ENCODE measurements at places on chromosomes 5 and 9.
A peak's percentile ranks its signal among the peaks of the same experiment; 100 is the strongest.

DNA sequence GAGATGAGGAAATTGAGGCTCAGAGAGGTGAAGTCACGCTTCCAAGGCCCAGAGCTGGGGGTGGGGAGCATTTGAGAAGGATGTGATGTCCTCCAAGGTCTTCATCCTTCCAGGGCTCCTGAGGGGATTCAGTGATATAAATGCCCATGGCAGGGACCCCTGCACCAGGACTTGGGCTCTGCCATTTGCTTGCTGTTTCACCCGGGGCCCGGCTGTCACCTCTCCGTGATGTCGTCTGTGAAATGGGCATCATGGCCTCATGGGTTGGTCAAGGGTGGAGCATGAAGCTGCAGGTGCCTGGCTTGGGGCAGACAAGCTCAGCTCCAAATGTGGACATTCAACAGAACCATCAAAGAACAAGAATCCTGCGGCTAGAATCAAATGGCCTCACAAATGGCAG is 253.1 kb downstream of the PBX3 start:
- no peak for DNase-seq

- DNase-seq, result no peak
These were observed 15.4 kb upstream of the ZNF366 start for GRCh38 chr5:72522607-72523006.

- DNase-seq, result peak; percentile 37
These were observed 44.6 kb downstream of the FOCAD start for GRCh38 chr9:20728493-20729220.

DNA sequence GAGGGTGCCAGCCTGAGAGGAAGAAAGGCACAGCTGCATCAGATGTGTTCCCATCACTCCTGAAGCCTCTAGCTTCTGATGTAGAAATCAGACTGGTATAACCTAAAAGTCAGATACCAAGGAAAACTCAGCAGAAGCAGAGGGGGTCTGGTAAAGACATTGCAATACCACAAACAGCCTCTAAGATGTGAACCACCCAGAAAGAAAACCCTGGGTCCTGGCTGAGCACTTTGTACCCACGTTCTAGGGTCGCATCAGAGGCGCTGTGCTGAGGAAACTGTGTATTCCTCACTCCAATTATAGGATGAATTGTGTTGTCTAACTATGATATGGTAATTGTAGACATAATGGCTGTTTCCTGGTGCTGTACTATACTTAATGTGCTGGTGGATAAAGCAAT is 275.6 kb downstream of the IRX2 start:
- no peak for DNase-seq

DNA sequence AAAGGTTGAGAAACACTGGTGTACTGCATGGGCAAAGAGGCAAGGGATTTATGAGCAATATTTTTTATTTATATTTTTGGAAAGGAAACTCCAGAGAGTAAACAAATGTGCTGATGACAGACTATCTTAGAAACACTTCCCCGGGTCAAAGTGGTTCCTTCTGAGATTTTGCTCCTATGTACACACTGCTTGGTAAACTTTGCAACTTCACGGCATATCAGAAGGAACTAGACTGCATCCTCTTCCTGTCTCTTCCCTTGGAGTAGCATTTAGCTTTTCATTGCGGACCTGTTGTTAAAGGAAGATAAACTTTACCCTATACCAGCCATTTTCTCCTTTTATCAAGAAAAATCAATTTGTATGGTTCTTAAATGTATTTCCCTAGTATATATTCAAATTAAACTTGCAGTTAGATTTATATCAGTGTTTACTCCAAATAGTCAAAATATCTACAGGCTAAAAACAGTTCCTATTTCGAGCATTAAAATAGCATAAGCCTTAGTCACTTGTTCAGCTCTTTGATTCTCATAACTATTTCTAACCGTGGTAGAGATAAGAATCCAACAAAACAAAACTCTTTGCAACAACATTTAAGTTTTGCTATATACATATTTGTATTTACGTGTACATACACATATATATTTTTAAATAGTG is 48.0 kb upstream of the LRRC19 start:
- peak; percentile 19 for DNase-seq

DNA sequence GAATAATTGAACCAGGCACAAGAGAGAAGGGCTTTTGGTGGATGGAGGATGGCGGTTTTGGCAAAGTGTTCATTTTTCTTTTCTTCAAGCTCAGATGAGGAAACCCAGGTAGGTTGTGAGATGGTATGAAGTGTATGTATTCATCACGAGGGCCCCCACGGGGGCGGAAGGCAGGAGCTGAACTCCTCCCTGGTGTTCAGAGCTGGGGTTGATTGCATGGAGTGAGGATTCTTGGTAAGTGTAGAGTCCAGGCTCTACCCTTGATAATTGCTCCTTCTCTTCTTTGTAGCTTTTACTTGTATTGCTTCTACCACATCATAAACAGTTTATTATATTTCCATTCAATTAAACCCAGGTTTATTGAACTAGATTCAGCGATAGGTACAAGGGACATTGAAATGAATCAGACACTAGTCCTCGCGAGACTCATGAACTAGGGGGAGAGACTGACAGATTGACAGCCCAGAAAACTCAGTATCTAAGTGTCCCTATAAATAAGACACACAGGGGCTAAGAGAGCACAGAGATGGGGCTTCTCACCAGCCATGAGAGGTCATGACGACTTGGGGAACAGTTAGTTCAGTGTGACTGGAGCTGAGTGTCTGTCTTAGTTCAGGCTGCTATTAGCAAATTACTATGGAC is 116.7 kb upstream of the KLF4 start:
- DNase-seq, result no peak

GRCh38 chr5:172123269-172123692 is 64.7 kb downstream of the STK10 start:
- peak; percentile 62 for DNase-seq

GRCh38 chr5:85663708-85664031 is 954.1 kb upstream of the COX7C start:
- DNase-seq, result no peak

DNA sequence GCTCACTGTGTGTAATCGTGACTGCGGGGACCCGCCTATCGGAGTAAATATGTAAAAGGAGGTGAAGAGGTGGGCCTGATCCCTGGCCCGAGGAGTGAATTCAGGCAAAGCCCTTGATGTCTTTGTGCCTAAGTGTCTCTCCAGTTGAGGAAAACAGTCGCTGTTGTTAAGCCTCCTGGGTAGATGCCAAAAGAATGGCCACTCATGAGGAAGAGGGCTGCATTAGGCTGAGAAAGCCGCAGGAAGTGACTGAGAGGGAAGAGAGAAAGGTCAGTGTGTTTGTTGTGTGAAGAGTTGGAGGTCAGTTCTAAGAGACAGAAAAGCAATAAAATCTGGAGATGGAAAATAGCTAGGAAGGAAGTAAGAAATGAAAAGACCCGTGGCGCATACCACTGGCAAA is 35.8 kb upstream of the PIP5K1B start:
- no peak for DNase-seq

- no peak for DNase-seq
These were observed 341.3 kb downstream of the RASEF start for GRCh38 chr9:82721593-82721992.

DNA sequence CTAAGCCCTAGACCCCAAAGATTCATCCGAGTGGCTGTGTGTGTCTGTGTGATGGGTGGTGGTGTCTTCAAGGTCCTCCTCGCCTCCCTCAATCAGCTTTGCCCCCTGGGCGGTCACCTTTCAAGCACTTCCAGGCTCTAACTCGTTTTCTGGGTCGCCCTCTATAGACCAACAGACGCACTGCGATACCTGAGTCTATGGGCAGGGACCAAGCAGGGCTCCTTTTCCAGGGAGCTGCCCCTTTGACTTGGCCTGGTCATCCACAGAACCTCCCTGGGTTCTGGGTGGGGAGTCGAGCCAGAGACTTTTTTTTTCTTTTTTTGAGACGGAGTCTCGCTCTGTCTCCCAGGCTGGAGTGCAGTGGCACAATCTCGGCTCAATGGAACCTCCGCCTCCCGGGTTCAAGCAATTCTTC is 1.1 kb downstream of the SLC27A4 start:
- peak; percentile 84 for DNase-seq

DNA sequence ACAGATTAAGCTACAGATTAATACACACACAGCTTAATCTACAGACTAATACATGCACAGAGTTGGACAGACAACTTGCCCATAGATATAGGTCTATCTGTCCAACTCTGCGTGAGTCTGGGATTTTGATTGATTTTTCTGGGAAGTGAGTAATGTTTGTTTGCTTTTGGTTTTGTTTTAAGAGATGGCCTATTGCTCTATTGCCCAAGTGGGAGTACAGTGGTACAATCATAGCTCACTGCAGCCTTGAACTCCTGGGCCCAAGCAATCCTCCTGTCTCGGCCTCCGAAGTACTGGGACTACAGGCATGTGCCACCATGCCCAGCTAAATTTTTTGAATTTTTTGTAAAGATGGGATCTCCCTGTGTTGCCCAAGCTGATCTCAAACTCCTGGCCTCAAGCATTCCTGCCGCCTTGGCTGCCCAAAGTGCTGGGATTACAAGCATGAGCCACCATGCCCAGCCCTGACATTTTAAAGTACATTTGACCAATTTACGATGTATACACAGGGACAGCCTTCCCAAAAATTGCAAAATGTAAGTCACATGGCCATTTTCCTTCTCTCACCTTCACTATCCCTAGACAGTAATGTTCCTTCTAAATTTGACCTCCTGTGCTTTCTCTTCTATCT is 50.8 kb downstream of the PAPPA start:
- DNase-seq, result no peak

GRCh38 chr5:147404706-147405105 is 105.2 kb downstream of the DPYSL3 start:
- no peak for DNase-seq

- DNase-seq, result no peak
These were observed 19.1 kb downstream of the HMCN2 start for GRCh38 chr9:130284690-130285089.

DNA sequence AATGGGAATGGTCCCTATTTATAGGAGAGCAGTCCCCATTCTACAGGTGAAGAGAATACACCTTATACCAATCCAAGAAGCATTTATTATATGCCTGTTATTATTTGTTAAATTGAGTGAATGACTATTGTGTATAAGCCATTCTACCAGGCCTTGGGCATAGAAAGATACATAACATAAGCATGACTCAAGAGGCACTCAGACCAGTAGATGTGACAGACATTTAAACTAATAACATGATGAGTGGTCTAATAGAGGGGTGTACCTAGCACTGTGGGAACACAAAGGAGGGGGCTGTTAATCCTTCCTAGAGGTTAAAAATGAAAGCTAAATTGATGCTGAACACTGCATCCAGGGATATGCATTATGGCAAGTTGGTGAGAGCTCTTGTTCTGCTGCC is 145.0 kb upstream of the TNC start:
- no peak for DNase-seq

DNA sequence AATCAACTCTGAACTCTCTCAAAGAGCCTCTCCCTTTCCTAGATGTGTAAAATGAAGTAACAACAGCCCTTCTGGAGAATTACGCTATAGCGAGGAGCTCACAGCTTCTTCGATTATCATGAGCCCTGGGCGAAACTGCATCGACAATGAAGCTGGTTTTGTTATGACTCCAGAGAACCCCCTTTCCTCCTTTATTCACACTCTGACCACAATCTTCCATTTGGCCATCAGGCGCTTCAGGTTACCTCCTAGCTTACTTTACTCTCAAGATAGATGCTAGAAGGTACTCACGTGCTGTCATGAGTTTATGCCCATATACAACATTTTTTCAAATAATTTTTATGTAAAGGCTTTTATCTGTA is 362.7 kb upstream of the RFX3 start:
- no peak for DNase-seq

- no peak for DNase-seq
These were observed 87.2 kb downstream of the ARHGAP26 start for GRCh38 chr5:142857405-142857804.

- DNase-seq, result no peak
These were observed 3.3 kb upstream of the CXXC5 start for GRCh38 chr5:139644646-139645429.

DNA sequence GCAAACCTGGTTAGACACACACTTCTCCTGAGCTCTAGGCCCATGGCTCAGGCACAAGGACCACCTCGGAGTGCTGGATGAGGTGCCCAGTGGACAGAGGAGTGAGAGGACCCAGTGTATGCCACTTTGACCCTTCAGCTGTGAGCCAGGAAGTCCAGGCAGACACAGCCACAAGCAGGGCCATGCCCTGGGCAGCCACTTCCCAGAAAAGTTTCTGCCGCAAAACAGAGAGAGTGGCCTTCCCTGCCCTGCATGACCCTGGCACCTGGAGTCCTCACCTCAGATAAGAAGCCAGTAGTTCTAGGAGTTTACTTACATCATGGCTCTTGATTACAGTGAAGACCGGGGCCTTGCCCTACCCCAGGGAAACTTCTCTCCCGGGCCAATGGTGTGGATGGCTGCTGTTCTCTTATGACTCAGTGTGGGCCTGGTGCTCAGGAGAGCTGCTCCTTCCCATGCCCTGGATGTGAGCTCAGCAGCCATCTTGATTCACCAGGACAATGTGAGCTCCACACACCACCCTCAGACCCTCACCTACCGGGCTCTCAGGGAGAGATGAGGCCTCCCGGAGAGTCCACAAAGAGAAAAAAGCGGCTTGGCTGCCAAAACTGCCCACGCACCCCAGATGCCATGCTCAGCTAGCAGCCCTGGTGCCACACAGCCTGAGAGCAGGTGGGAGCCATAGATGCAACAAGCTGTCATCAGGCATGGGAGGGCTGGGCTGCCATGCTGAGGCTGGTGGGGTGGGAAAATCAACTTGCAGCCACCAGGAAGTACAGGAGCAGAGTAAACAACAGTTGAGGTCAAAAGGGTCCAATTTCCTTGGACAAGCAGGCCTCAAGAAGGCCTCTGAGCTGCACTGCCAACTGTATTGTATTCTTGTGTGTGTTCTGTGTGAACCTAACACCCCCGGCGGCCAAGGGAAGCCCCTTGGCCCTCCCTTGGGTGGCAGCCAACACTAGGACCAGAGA is 11.7 kb upstream of the IRF1 start:
- DNase-seq, result no peak

DNA sequence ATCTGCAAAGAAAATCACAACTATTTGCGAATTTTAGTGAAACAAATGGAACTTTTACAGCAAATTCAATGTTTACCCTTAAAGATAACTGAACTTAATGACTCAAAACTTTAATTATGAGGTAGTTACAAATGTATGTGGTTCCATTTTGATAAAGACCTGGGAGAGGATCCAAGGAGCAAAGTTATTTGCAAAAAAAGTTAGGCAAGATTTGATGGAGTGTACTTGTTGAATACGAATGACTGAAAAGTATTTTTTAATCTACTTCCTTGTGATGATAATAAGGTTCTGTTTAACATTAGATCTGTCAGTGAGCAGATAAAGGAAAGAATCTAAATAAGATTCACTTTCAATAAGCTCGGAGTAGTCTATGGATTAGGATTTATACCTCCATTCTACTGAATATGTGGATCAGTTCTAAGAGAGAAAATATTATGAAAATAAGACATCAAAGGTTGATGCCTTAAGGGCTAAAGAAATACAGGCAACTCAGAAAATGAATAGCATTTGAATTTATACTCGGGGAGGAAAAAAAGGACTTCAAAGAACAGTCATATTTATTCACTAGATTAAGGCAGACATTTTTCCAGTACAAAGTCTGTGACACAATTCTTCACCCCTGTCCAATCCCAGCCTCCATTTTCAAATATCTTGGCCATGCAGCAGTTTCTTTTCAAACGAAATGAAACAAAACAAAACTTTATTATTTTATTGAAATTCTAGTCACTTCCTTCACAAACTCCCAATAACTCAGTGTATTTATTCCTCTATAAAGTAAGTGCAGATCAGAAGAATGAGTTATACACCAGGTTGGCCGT is 199.8 kb downstream of the PDE4D start:
- no peak for DNase-seq
